ENCODE measurements at places on chromosomes 11 and 22. TPM values are rescaled to one million over a fixed set of nuclear protein-coding genes. Genes with fewer than 3 reads are reported as not detected.
A peak's percentile ranks its signal among the peaks of the same experiment; 100 is the strongest.

DNA sequence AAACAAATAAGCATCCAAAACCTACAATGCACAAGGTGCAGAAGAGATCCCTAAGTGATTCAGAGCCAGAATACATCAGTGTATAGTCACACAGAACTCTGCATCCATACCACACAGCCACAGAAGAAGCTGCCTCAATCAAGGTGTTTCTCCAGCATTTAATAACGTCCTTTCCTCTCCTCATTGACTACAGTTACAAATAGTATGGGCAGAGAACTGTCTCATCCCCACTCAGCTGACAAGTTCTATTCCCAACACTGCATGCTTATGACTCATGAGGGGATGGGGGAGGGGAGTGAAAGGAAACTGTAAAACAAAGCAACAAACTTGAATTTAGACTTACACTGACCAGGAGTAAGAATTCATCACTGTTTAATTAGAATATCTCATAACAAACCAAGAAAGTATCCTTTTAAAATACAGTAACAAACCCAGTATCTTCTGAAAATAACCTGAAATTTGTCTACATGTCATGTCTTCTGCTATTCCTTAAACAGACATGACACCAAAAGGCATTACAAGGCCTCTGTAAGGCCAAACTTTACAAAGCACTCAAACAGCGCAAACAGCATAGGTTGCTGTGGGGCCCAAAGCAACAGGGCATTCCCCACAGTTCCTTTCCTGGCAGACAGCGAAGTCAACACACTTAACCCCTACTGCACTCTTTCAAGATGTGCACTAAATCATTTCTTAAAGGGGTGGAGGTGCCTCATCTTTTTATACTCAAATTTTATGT is 29.3 kb downstream of the CELF1 start:
- no peak for DNase-seq

- no peak for DNase-seq
Observed at GRCh38 chr11:119389611-119390254, 8.2 kb upstream of the USP2 start.

DNA sequence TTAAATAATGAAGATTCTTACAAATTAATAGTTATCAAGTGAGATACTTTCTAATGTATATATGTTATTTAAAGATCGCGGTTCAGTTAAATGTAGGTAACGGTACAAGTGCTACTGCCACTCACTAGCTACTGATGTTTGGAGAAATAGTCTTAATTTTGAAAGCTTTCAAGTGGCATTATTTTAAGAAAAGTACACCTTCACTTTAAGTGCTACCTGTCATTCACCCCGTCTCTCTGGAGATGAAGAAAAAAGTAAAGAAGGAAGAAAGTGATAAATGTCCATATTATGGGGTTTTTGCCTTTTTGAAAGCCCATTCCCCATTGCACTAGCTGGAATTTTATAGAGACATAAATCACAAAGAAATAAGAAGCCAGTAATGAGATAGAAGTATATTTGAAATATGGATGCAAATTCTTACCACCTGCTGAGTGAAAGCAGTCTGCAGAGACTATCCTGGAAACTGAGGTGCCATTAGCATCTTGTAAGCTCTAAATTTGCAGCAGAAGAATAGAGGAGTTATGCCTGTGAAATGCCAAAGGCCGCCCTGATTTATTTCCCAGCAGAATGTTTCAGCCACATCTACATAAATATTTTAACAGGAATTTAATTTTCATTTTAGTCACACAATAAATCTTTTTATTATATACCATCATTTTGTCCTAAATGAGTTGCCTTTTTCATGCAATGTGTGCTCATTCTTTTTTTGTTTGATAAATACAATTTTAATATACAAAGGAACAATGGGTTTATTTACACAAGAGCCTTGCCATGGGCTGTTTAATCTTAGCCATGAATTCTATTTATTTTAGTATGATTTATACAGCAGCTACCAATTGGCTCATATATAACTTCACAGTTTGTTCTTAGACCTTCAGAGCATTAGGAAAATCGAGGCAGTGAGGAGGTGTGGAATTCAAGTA is 489.9 kb upstream of the RAG2 start:
- DNase-seq = no peak

DNA sequence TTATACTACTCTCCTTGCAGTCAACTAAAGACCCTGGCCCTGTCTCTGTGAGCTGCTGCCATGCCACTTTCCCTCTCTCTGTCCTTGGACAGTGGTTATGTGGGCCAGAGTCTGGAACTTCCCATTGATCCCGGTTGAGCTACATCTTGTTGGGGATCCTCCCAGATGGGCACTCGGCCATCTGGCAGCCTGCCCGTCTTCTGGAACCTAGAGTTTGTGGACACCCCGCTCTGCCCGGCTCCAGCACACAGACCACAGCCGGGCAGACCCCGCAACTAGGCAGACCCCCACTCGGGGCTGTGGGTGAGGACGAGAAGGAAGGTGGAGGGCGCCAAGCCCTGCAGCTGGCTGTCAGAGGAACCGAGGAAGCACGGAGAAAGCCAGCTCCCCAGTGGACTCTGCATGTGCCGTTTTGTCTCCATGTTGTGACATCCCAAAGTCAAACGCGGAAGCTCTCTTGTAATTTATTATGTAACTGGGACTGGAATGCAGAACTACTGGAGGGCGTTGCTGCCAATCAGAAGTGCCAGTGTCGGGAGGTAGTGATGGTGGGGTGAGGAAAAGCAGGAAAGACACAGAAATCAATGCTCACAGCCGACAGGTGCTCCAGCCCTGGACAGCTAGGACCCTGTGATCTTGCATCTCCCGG is 207.7 kb downstream of the CEP164 start:
- no peak for DNase-seq

DNA sequence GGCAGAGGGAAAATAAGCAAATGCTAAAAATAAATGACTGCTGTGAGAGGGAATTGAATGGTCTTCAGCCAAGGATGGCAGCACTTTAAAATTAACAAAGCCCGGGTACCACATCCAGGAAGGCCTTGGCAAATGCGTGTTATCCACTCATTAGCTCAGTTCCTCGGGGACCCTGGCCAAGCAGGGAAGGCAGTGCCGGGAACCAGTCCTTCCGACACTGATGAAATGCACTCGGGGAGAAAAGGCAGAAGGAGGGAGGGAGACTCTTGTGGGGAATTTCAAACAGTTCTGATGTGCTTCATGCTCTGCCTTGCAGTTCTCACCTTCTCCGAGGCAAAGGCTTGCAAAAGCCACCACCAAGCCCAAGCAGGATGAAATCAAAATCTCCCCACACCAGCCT is 38.3 kb downstream of the CLPB start:
- DNase-seq = no peak

- DNase-seq = no peak
Observed at GRCh38 chr11:121199516-121199915, 93.1 kb upstream of the SC5D start.

DNA sequence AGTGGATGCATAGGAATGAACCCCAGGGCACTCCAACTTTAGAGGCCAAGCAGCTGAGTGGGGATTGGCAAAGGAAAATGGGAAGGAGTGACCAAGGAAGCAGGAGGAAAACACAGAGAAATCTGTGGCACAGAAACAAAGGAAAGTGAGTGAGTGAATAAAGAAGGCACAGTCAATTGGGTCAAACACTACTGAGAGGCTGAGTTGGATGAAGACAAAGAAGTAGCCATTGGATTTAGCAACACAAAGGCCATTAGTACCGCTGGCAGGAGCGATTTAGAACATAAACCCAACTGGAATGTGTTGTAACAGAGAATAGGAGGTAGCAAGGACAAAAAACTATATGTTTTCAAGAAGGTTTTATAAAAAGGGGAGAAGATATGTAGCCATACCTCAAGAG is 6.6 kb upstream of the NXPE1 start:
- no peak for DNase-seq

DNA sequence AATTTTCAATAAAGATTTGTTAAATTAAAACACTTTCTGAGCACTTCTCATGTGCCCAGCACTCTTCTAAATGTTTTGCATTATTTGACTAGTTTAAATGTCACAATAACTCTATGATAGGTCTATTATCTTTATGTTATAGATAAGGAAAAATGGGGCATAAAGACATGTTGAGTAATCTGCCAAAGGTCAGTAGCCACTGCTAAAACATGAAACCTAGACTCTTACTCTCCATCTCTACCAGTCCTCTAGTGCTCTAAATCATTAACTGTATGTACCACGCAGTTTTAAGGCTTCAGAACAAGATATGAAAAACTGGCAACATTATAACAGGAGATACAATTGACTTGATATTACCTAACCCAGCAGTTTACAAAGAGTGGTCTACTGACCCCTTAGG is 6.9 kb downstream of the RAB6A start:
- no peak for DNase-seq

GRCh38 chr22:48824712-48825651 is 1002.7 kb downstream of the BRD1 start:
- DNase-seq = no peak

DNA sequence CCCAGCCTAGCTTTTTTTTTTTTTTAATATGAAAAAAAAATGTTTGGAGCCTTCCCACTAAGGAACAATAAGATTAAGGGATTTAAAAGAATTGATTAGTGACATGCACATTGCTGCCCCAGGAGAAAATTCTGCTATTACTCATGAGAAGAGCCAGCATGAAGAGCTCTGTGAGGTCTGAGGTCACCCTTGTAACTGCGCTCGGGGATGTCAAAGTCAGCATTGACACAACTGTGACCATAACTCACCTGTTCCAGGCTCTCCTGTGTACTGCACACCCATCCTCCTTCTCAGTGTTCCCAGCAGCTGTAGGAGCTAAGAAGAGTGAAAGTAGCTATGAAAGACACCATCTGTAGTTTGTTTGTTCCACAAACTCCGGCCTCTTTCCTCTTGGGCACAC is 109.8 kb upstream of the FGF3 start:
- no peak for DNase-seq

DNA sequence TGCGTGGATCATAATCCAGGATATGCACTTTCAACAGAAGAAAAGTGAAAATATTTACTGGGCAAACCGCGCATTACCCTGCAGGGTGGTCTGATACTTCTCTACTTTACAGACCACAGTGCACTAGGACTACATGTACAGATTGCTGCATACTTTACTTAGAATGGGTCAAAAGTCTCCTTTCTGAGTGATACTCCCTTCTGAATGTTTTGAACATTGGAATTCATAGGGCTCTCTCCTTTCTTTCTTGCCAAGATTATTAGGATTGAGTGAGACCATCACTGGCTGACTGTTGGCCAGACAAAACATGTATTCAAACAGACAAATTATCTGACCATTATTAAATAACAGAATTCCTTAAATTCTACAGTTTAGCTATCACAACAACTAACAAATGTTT is 6.6 kb upstream of the FIBIN start:
- no peak for DNase-seq

GRCh38 chr22:48902001-48902869 is 925.4 kb downstream of the BRD1 start:
- no peak for DNase-seq

- peak; percentile 63 for DNase-seq
Observed at GRCh38 chr11:45079567-45079942, 66.9 kb upstream of the PRDM11 start.

GRCh38 chr11:23455321-23455891 is 595.1 kb upstream of the CCDC179 start:
- DNase-seq = no peak

GRCh38 chr11:115808351-115808940 is 304.2 kb upstream of the CADM1 start:
- no peak for DNase-seq

DNA sequence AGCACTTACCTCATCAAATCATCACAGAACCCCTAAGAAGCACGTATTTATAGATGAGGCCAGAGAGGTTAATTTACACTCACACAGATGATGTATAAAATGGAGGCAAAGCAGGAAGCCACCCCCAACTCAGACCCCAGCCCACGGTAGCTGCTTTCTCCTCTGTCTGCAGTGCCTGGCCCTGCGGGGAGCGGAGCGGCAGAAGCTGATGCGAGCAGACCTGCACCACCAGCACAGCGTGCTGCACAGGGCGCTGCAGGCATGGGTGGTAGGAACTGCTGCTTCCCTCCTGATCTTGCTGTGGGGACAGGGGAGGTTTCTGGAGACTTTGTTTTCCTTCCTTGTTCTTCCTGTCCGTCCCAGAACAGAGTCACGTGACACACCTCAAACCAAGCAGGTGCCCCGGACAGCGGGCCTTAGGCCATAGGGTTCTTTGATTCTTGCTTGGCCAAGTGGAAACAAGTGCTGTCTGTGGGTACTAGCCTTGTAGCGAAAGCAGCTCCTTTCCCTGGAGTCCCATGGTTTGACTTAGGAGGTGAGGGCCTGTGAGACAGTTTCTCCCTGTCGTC is 57.8 kb downstream of the PISD start:
- no peak for DNase-seq

GRCh38 chr22:47310601-47311000 is 548.2 kb downstream of the TBC1D22A start:
- DNase-seq = no peak

DNA sequence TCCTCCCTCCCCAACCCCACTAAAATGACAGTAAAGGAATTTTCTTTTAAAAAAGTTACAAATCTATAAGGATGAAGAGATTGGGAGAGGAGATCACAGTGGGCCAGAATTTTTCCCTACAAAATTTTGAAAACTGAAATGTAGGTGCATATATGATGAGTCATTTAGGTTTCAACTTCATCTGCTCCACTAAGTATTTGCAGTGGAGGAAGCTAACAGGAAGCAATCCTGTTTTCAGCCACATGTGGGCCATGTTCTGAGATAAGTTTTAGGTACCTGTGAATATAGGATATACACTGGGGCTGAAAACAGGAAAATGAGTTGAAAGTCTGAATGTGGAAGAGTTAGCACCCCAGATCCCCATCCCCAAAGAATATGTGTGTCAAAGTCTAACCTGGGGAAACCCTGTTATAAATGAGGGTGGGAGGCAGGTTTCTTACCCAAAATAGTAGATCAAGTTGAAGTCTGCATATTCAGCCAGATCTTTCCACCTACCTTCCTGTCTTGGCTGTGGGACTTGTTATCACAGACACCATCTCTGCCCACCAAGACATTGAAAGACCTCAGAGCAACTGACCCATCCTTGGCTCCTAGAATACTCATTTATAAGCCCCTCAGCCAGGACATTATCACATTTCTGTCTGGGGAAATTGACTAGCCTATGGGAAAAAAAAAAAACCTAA is 87.3 kb downstream of the PACS1 start:
- DNase-seq = no peak

- no peak for DNase-seq
Observed at GRCh38 chr11:100948936-100949335, 180.7 kb downstream of the PGR start.

GRCh38 chr22:23497016-23497885 is 82.8 kb downstream of the IGLL1 start:
- no peak for DNase-seq

The SPECC1L gene
- polyA plus RNA-seq = 17.6 TPM

The RHOD gene
- not detected for polyA plus RNA-seq

The SLC17A6 gene
- not detected for polyA plus RNA-seq

The CLCF1 gene
- 0.34 TPM for polyA plus RNA-seq

The ACR gene
- not detected for polyA plus RNA-seq

The PRR33 gene
- not detected for polyA plus RNA-seq

The PHETA2 gene
- 2.1 TPM for polyA plus RNA-seq

The C11orf86 gene
- not detected for polyA plus RNA-seq

Data from immature natural killer cell (primary cell).